Heart left ventricle (tissue), 16 donors: ENCODE measurements at places on chromosomes 2 and 18.
A peak's percentile ranks its signal among the peaks of the same experiment; 100 is the strongest.

GRCh38 chr2:102834523-102835273 is 72.9 kb downstream of the TMEM182 start:
- DNase-seq = no peak

GRCh38 chr2:28702415-28702861 is 49.2 kb upstream of the PPP1CB start:
- DNase-seq = peak; percentile 83

DNA sequence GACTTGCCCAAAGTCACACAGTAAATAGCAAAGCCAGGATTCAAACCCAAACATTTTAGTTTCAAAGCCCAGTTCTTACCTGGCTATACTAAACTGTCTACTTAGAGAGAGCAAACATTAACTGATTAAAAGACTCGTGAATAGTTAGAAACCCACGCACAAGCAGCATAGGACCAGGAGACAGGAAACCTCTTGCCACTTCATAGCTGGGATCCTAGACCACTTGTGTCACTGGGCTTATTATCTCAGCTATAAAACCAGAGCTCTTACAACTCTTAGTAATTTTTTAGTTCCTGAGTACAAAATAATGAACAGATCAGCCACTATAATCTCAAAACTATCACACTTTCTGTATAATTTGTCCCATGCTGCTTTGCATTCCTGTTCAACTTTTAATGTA is 2.4 kb upstream of the AAK1 start:
- DNase-seq = no peak

DNA sequence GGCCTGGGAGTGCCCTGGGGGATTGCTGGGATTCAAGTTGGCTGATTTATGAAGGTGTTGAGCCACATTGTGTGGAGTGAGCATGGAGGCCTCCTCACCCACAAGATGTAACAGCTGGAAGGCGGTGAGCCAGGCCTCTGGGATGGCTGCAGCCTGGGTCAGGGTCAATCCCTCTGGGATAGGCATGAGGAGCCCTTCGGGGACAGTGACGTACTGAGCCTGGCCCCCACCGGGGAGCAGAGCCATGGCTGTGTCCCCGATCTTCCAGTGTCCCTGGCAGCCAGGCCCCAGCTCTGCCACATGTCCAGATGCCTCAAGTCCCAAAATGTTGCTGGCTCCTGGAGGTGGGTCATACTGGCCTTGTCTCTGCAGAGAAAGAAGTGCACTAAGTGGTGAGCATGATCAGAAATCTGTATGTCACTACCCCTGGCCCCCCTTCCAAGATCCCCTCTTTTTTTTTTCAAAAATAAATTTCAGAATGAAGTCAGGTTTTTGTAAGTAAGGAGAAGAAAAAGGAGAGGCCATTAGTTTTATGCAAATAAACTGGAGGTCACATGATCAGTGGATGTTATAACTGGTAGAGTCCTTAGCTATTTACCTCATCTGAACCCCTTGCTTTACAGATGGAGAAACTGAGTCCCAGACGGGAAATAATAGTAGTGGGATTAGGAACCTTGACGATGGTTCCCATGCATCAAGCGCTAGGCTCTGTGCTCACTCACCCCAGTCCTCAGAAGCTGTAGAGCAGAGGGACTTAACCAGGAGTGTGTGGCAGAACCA is 1.7 kb downstream of the TP53I3 start:
- DNase-seq = no peak

GRCh38 chr2:156430236-156430979 is 5.8 kb upstream of the GPD2 start:
- no peak for DNase-seq

DNA sequence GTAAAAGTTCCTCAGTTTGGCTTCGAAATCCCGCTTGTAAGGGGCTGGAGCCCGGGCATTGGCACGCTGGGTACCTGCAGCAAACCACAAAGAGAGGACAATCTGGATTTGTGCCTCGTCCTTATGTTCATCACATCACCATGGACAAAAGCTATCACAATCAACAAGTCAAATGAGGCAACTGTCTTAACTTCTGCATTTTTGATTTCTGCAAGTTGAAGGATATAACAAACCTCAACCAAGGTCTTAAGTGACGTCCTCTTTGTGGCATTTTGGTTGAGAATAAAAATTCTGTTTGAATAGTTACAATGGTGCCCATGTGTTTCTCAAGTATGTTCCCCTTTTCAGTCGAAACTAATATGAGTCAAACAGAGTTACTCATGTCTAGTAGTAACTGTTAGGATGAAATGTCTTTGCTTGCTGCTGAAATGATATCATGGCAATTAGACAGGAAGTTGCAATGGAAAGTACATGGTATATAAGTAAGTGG is 70.8 kb upstream of the STK17B start:
- no peak for DNase-seq

GRCh38 chr2:3601561-3602271 is 6.8 kb downstream of the COLEC11 start:
- no peak for DNase-seq

- DNase-seq = no peak
These were observed 127.3 kb upstream of the GPC1 start for GRCh38 chr2:240308111-240308651.

- DNase-seq = no peak
These were observed 40.5 kb upstream of the BMP10 start for GRCh38 chr2:68911709-68912108.

DNA sequence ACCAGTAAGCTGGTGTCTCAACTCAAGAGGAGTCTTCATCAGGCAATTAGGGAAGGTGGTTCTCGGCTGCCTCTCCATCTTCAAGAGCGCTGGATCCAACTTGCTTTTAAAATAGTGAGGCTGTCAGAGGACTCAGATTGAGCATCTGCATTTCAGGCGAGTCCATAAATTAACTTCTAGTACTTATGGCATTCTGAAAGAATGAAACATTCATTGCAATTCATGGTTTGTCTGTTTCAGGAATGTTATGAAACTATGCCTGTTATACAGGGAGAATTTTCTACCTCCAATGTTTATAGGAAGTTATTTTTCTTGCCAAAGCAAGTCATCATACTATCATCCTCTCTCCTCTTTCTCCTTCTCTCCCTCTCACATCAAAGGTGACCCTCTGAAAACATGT is 883.2 kb downstream of the SLC4A3 start:
- no peak for DNase-seq

DNA sequence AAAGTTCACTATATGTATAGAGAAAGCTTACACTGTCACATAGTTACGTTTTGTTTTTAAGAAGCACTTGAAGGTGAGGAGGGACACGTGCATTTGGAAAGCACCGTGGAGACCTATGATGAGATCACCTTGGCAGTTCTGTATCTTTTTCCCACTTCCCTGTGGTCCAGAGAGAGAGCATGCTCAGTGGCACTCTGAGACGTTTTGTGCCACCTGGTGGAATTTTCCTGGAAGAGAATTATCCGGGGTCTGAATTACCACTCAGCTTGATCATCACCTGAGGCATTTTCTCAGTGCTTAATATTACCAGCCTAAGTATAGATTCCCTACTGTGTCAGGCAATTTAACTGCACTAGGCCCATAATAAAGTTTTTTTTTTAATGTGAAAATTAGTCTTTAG is 469.4 kb upstream of the SMIM21 start:
- DNase-seq = no peak

DNA sequence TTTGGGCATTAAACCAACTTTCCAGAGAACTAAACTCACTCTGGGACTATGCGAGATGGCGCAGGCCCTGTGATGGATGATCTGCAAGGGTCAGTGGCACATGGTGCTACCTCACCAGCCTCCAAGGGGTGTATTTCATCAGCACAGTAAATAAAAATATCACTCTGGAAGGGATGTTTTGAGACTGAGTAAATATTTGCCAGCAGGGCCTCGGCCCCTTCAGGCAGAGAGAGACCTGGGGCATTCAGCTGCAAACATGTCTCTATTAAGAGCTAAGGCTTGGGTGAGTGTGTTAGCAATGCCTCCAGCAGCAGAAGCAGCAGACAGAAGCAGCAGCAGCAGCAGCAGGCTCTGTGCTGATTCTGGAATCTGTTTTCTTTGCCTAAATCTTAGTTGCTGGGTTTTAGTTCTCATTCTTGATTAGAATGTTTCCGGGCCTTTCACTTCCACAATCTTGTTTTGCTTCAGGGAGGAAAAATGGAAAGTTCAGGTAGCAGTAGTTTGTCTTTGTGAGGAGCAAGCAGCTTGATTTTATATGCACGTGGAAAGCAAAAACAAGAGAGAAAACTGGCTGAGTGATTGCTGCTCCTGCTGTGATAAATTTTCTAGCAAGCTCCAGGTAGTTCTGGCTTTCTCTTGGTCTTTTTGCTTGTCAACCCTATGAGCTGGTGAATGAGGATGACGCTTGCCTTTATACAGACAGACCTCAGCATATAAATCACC is 18.6 kb downstream of the ADCYAP1 start:
- DNase-seq = no peak

- no peak for DNase-seq
These were observed 89.4 kb downstream of the MYOM1 start for GRCh38 chr18:3130344-3130743.

DNA sequence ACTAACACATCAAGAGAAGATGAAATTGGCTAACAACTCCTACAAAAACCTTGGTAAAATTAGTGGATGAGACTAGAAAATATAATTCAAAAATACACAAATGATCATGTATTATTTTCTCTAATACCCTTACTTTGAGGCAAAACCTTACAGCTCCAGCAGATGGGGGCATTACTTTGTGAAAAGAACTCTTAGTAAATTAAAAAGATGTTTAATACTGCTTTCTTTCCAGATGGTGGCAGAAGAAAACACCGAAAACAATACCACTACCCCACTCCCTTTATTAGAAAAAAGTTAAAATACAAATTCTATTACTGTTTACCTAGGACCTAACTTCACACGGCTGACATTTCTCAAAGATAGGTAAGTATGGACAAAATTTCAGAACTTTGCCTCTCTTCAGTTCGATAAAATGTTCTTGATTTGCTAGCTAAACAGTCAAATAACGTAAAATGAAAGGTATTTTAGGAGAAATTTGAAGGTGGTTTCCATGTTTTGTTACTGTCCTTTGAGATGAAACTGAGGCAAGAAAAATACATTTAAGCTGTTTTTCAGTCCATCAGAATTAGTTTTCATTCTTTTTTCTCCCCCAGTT is 30.6 kb downstream of the ORC4 start:
- DNase-seq = no peak

DNA sequence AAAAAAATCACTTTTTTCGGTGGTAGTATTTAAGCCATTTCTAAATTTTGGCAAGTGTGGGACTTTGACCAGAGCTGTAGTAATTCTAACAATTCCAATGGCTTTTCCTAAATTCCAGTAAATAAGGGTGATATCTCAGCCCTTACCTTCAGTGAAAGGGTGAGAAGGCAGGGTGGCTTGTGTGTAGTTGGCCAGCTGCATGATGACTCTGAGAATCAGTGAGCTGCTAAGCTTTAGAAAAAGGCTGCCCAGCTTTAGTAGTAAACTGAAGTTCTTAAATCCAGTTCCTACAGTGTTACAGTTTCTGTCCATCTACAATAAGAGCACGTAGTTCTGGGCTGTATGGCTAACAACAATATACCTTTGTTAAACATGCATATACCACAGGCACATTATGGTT is 42.0 kb downstream of the OXER1 start:
- DNase-seq = no peak

GRCh38 chr18:77393519-77393918 is 143.9 kb downstream of the GALR1 start:
- no peak for DNase-seq

GRCh38 chr2:128317181-128317898 is 1.3 kb downstream of the HS6ST1 start:
- peak; percentile 13 for DNase-seq

DNA sequence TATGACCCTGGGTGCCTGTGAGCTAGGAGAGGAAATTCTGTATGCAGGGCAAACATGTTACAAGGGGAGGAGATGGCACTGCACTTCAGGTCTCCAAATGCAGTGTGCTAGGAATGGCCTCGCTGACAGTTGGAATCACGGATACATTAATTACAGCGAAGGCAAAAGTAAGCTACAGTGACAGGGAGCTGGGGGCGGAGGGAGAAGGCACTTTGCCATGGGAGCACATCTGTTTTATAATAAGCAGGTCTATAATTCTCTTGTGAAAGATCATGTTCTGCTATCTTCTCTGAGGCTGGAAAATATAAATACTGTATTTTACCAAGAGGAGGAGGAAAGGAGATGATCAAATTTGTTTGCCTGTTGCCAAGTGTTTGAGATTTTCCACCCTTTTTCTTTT is 56.3 kb upstream of the FZD5 start:
- peak; percentile 27 for DNase-seq

GRCh38 chr18:57621246-57621604 is 411 bp downstream of the NARS1 start:
- DNase-seq = no peak

DNA sequence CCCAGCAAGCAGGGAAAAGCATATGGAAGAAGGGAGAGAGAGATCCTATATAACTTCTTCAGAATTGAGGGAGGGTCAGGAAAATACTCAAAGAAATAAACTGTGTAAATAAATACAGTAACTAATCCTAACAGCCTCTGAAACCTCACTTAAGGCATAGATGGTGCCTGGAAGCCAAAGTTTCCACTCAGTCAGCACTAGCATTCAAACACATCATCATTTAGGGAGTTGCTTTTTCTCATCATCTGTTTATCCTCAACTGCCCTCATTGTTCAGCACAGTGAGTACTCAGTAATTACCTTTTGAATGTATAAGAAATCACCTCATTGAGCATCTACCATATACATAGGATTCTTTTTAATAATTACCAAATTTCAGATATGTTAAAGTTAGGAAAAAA is 262.9 kb downstream of the C1D start:
- no peak for DNase-seq

GRCh38 chr2:106156305-106157296 is 37.5 kb downstream of the UXS1 start:
- no peak for DNase-seq

- DNase-seq = no peak
These were observed 132.1 kb upstream of the DNMT3A start for GRCh38 chr2:25473758-25474340.

DNA sequence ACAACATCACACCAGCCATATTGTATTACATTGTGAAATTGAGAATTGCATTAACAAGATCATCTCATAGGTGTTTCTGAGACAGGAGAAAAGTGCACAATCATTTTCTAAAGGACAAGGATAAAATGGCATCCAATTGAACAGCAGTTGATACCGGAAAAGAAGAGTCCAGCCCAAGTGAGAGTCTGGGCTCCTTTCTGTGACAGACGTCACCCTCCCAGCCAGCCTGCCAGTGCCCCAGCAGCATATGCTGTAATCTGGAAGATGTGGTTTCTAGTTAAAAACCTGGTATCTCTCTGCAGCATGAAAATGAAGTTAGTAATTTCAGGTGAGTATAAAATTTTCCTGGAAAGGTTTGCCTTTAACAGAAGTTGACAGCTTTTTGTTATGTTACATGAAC is 1531.7 kb upstream of the PIK3C3 start:
- no peak for DNase-seq

- no peak for DNase-seq
These were observed 47.0 kb upstream of the RALBP1 start for GRCh38 chr18:9428301-9428706.

- no peak for DNase-seq
These were observed 98.2 kb downstream of the R3HDM1 start for GRCh38 chr2:135629520-135629919.

- no peak for DNase-seq
These were observed 31.1 kb downstream of the ONECUT2 start for GRCh38 chr18:57466307-57466706.

- no peak for DNase-seq
These were observed 1323.5 kb upstream of the TMEFF2 start for GRCh38 chr2:193518041-193518817.

GRCh38 chr2:203569677-203570316 is 34.7 kb upstream of the RAPH1 start:
- DNase-seq = no peak

- DNase-seq = no peak
These were observed 8.9 kb downstream of the METTL5 start for GRCh38 chr2:169815849-169816248.
